ENCODE measurements at places on chromosomes 2 and 18.

DNA sequence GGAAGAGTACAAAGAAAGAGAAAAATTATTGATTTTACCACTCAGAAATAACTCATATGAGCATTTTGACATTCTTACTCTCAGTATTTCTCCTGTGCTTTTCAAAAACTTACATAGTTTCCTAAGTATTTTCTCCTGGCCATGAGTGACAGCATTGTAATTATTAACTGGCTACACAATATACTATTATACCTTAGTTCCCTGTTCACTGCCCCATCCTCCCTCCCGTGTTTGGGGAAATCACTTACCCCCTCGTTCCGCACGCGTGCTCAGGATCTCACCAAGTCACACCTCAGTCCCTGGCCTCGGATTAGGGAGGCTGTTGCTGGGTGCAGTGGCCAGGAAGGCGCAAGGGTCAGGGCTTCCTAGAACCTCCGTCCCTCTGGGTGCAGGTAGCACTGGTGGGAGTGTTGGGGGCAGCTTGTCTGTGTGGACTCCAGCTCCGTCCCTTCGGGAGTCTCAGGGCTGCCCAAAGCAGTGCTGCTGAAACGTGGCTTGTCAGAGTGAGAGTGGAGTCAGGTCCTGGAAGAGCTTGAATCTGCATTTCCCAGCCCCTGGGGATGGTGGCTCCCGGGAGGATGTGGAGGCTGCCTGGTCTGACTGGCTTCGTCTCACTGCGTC is 23.2 kb downstream of the ATG4B start:
- DNase-seq, result no peak

DNA sequence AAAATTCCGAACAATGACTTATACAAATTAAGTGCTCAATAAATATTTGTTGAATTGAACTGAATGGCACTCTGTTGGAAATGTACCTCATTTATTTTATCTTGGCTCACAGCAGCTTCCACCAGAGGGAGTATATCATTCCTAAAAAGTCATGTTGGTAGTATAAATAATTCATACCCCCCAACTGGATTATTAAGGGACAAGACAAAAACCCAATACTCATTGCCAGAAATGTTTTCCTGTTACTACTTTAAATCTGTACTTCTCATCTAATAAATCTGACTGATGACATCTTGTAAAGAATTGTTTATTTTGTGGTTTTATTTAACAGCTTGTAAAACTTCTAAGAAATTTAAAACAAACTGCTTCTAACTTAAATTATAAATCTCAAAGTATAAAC is 163.9 kb downstream of the CDH2 start:
- no peak for DNase-seq

DNA sequence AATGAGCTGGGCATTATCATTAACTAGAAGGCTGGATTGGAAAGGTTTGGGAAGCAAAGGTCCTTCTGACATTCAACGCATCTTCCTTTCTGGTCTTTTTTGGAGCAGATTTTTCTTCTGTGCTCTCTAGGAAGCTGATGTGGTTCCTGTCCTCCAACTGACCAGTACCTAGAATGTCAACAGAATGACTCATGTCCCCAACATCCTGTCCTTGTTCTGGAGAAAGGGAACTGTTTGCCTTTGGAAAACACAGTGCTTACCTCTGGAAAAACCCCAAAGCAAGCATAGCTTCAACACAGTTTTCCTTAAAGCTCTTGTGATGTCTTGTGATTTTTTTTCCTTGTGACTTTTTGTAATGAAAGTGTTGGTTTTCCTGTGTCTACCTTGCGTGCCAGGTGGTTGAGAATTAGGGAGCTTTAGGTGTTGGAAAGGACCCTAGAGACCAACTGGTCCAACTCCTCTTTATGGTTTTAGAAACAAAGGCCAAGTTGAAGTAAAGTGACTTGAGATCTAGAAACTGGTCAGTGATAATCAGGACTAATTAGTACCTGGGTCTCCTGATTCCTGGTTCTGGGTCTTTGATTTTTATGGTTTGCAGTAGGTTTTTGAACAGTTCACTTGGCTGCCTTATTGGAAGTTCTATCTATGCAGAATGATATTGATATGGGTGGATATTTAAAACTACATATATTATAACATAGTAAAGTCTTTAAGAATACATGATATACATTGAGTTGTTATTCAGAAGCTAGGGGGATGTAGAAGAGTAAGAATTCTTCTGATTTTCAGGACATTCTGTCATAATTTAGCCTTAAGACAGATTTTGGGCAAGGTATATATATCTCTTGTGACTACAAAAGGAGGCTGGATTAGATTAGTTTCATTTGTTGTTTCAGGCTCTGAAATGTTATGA is 70.5 kb downstream of the FMNL2 start:
- no peak for DNase-seq

DNA sequence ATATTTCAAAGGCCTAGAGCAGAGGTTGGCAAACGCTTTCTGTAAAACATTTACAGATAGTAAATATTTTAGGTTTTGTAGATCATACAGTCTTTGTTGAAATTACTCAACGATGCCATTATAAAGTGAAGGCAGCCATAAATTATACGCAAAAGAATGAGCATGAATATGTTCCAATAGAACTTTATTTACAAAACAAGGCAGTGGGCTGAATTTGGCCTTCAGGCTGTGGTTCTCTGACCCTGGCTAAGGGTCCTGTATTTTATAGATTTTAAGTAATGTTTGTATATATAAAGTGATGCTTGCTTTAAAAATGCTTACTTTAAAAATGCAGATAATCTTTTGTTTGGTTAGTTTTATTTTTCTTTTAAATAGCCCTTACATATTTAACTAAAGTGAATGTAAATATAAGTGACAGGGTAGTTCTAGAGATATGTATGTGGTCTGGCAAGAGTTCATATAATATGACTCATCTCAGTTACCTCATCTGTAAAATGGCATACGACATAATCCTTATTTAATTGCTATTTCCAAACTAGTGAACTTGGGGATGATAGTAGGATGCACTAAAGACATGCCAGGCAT is 51.7 kb upstream of the ATP5MC3 start:
- peak; percentile 59 for DNase-seq

DNA sequence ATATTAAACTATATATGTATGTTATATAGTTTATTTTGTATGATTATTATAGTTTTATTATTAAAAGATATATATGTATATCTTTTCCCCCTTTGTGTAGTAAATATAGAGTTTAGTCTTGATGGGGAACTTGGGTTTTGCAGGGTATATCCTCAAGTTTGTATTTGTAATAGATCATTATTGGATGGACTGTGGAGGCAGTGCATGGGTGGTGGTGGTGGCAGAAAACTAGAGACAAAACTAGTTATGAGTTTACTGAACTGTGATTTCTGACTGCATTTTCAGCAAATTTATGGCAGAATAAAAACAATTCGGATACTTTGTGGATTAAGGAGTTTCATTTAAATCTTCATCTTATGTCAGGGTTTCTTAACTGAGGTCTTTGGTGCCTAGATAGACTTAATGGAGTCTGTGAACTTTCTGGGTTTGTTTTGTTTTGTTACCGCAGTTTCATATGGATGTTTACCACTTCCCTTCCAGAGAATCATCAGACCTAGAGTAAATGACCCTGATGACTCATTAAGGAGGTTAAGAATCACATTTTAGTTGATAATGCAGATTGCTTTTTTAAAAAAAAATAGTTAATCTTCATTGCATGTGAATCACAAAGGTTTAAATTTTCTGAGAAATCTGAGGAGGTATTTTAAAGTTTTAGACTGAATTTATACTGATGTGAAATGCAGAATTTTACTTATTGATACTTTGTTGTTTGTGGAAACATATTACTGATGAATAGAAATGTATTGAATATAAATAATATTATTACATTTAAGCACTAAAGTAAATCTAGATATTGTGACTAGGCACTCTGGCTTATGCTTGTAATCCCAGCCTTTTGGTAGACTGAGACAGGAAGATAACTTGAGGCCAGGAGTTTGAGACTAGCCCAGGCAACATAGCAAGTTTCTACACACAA is 14.5 kb downstream of the EPC2 start:
- peak; percentile 48 for DNase-seq

DNA sequence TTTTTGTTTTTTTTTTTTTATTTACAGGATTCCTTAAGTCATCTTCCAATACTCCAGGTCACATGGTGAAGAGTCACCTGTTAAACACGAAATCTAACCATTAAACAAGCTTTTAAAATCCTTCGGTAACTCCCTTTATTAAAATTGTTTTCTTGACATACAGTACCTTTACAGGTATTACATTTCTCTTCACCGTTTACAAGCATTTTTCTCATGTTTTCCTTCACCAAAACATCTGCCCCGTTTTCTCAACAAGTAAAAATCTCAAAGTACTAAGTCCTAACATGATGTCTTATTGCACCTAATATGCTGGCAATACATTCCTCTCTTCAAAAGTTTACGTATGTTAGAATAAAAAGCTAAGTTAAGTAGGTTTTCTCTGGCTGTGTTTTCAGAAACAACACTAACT is 1.1 kb downstream of the PUM2 start:
- DNase-seq, result no peak

- DNase-seq, result no peak
Measured at GRCh38 chr2:234979204-234980167, 27.7 kb downstream of the SH3BP4 start.

DNA sequence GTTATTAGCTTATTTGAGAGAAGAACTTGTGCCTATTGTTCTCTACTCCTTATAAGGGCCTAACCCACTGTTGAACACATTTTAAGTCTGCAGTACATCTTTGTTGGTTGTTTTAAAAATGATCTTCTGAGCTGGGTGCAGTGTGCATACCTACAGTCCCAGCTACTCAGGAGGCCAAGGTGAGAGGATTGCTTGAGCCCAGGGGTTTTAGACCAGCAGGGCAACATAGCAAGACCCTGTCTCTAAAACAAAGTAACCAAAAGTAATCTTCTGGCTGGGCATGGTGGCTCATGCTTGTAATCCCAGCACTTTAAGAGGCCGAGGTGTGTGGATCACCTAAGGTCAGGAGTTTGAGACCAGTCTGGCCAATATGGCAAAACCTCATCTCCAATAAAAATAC is 25.8 kb upstream of the RAB10 start:
- no peak for DNase-seq
